Nucleus accumbens (tissue), 56 donors: ENCODE measurements at places on chromosomes 2 and 18.

- no peak for DNase-seq
These were observed 8.4 kb downstream of the EPG5 start for GRCh38 chr18:45958730-45959129.

DNA sequence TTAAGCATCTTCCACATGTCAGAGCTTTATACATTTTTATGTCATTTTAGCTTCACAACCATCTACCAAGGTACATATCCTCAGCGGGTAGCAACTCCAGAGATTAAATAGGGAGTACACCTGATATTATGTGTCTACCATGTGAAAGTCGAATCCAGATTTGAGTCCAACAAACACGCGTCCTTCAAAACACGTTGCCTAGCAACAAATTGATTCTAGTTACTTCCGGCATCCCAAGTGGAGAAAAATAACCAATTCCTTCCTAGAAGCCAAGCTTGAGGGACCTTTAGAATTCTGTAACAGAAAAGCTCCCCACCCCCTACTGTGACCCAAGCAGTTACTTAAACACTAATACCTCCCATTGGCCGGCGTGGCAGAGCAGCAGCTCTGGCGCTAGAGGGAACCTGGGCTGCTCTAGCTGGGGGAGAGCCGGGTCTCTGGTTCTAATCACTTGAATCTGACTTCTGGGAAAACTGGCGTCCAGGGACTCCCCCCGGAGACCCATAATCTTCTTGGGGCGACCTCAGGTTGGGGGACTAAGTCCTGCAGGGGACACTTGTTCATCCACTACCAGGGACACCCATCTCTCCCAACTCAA, at the start of gene ERICH2:
ERICH2 (plus strand) TSS at position 371 of the 598 bp plus-strand sequence. CDS start 304 bp downstream, outside the sequence.
- DNase-seq: peak; percentile 44

DNA sequence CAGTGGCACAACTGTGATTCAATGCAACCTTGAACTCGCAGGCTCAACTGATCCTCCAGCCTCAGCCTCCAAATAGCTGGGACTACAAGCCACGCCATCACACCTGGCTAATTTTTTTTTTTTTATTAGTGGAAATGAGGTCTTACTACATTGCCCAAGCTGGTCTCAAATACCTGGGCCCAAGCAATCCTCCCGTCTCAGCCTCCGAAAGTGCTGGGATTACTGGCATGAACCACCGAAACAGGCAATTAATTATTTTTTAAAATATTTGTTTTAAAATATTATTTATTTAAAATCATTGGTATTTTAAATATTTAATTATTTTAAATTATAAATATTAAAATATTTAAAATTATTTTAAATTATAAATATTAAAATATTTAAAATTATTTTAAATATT, 24.5 kb downstream of the SRBD1 start:
- no peak for DNase-seq

GRCh38 chr2:217314021-217314460, 454.2 kb upstream of the TNP1 start:
- DNase-seq: no peak

DNA sequence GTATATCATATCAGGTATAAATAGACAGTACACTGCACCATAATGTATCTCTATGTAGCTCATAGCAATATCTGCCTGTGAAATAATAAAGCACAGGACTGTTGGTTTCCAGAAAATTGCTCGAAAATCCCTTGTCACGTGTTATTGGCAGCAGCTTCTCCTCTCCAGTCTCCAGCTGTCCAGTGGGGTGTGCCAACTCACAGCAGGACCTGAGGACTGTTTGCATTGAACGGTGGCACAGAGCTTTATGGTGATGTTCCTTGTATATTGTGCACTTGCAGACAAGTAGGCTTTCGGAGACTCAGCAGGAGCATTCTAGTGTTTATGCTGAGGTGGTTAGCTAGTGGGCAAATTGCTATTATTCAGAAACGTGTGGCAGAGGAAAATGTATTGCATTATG, 182.2 kb upstream of the ATP5MC3 start:
- no peak for DNase-seq

DNA sequence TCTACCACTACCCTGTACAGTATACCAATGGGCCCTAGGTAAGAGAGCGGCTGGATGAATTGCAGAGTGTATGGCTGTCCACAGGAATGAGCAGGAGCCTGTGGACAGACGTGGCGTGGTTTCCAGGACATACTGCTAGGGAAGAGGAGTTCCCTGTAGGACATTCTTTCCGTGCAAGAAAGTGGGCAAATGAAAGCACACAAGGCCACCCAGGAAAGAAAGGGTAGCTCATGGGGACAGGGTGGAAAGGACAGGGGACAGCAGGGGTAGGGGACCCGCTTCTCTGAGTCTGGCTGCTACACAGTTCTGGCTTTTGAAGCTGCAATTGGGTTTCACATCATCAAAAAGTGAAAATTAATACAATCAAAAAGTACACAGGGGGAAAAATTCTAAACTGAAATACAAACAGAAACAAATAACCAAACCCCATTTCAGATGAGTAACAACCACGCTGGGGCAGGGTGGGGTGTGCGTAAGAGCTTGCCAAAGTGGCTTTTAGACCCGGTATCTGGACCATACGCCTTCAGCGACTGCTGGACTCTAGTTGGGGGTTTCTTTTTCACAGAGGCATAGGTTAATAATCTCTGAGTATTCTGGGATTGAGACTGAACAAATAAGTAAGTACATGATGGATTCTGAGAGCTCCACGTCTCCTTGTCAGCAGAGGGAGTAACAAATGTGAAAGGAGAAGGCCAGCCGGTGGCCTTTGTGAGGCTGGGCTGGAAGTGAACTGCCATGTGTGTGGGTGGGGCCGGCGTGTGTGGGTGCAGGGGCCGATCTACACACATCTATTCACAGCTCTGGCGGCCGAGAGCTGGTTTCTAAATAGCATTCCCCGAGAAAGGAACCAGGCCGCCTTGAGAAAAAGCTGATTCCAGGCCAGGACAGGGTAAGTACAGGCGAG, 84.0 kb downstream of the HDAC4 start:
- DNase-seq: peak; percentile 62

DNA sequence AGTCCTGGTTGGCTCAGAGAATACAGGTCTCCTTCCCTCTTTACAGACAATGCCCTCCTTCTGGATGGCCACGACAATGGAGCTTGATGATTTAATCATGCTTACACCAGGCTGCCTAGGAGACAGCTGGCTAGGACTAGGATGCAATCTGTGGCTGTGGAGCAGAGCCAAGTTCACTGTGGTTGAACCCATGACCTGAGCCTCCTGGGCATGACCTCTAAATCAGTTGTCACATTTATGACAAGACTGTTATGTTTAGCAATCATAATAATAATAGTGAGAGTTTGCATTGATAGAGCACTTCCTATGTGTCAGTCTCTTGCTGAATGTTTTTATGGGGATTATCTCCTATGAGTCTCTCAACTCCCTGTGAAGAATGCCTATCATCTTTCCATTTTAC, 244.1 kb downstream of the ICOS start:
- no peak for DNase-seq
